ENCODE measurements at places on chromosomes 6 and 20.

GRCh38 chr20:2729251-2729713, 36.7 kb downstream of the EBF4 start:
- DNase-seq: no peak

- peak; percentile 41 for DNase-seq
These were observed 2.9 kb upstream of the HIVEP2 start for GRCh38 chr6:142947714-142948480.

- DNase-seq: no peak
These were observed 6.1 kb downstream of the EZR start for GRCh38 chr6:158813032-158813431.

- no peak for DNase-seq
These were observed 509.5 kb upstream of the ID4 start for GRCh38 chr6:19327661-19328060.

- DNase-seq: no peak
These were observed 27.8 kb downstream of the PRPH2 start for GRCh38 chr6:42694586-42694985.

- peak; percentile 32 for DNase-seq
These were observed 381.9 kb upstream of the ARID1B start for GRCh38 chr6:156395276-156395675.

DNA sequence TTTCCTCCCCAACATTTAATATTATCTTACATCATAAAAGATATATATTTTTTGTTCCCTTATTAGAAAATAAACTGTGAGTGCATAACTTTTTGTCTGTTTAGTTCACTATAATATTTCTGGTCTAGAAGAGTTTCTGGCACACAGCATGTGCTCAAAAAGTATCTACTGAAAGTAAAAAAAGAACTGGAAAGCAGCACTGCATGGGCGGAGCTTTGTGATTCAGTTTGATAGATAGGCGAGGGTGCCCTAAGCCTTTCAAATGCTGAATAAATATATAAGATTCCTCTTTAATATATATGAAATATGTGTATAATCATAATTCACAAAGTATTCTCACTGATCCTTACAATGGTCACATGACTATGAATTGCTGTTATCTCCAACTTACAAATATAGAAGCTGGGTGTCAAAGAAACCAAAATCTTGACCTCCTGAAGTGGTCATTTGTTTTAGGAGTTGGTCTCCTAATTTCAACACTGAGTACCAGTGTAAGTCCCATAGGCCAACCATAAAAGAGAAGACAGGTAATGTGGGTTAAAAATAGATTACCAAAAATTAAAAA, 50.8 kb downstream of the OR2B2 start:
- no peak for DNase-seq

- DNase-seq: no peak
These were observed 10.9 kb upstream of the SLC22A3 start for GRCh38 chr6:160337301-160337700.

GRCh38 chr6:163725008-163725941, 310.8 kb downstream of the QKI start:
- no peak for DNase-seq

DNA sequence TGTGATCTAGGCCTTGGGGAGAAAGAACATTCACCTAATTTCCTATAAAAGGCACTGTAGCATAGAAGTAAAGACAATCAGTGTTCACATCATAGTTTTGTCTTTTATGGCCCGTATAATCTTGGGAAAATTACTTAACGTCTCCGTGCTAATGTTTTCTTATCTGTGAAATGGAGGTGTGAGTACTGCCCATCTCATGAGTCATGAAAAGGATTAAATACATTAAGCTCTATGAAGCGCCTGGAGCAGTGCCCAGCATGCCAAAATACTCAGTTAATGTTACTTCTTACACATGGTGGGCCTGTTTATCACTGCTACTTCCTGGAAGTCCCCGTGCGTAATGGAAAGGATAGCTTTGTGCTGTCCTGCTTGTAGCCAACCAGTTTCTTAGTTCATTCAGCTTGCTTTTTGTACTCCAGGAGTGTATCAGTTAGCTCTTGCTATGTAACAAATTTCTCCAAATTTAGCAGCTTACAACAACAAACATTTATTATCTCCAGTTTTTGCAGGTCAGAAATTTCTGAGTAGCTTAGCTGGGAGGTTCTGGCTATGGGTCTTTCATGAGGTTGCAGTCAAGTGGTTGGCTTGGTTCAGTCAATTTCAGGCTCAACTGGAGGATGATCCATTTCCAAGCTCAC, 103.6 kb upstream of the BMP2 start:
- DNase-seq: no peak

DNA sequence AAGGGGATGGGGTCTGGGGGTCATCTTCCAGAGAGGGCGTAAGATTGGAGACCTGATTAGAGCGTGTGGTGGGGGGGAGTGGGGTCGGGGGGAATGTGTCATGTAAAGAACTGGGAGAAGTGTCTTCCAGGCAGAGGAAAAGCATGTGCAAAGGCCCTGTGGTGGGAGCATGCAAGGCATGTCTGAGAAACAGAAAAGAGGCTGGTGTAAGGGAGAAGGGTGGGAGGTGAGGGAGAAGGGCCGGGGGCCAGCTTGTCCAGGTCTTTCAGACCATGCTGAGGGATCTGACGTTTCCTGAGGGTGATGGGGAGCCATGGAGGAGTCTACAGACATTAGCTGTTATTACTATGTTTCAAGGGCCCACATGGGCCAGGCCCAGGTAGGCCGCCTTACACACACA, 30.4 kb upstream of the FKBP1A start:
- DNase-seq: no peak

DNA sequence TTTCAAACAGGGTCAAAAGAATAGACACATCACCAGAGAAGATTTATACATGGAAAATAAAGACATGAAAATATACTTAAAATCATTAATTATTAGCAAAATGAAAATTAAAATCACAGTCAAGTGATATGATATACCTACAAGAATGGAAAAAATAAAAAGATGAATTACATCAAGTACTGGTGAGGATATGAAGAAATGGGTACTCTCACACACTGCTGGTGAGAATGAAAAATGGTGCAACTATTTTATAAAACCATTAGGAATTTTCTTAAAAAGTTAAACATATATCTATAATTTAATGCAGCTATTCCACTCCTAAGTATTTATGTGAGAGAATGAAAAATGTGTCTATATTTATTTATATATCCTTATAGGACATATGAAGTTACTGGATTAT, 136.3 kb upstream of the GRIK2 start:
- no peak for DNase-seq

- DNase-seq: no peak
These were observed 232.2 kb downstream of the ERMARD start for GRCh38 chr6:169983651-169984050.

DNA sequence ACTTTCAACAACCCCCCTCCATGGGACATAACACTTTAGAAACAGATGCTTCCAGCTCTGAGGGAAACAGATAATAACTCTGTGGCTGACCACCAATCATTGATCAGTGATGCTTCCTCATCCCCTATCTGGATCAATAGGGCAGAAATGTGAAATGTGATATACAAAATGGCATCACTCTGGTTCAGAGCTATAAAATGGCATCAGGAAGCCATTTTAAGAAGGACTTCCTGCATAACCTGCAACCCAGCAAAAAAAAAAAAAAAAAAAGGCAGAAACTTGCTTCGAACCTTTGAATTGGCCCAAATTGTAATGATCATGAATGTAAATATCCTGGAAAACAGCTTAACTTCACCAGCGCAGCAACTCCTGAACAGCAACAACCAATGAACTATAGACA, 48.0 kb upstream of the RNGTT start:
- no peak for DNase-seq

- DNase-seq: no peak
These were observed 347.8 kb upstream of the HS3ST5 start for GRCh38 chr6:114690625-114691024.

DNA sequence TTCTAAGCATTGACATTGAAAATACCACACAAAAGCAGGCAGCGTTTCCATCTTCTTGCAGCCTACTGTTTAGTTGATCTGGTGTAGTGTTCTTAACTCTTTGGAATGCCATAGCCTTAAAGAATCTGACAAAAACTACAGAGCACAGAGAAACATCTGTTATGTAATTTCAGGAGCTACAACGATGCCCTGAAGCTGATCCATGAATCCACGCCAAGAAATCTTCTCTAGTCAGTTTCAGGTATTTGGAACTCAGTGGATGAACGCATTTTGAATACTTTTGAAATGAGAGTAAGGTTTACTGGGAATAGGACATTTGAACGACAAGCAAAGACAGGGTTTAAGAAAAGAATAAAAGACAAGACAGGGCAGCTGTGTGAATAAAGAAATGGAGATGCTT, 17.8 kb downstream of the ALDH8A1 start:
- DNase-seq: no peak

GRCh38 chr20:53677447-53678314, 84.0 kb upstream of the ZNF217 start:
- DNase-seq: peak; percentile 32

DNA sequence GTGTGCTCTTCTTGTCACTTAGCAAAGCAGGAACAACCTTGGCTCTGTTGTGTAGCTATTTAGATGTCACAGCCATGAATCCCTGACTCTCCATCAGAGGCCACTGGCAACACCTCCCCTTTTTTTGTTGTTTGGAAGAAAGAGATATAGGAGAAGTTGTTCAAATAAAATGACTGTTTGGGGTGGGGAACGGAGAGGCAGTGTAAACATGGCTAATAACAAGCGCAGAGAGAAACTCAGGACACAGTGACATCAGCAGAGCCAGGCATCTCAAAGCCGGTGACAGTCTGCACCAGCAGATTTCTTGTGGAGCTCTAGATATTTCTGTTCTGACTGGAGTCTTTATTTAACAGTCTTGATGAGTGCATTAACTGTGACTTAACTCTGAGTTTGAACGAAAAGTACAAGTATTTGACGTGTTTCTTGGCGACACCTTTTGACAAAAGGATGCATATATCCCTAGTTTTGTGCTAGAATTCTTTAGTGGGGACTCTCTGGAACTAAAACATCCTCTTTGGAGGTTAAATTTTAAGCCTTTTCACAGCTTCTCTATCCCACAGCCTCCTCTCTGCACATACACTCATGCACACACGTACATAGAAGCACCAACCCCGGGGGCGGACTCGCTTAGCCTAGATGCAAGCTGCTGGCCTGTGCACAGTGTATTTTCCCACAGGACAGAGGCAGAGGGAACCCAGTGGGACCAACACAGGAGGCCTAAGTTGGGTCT, 53.8 kb downstream of the ADAT2 start:
- DNase-seq: no peak

- DNase-seq: no peak
These were observed 24.2 kb downstream of the NAPB start for GRCh38 chr20:23396950-23397627.

DNA sequence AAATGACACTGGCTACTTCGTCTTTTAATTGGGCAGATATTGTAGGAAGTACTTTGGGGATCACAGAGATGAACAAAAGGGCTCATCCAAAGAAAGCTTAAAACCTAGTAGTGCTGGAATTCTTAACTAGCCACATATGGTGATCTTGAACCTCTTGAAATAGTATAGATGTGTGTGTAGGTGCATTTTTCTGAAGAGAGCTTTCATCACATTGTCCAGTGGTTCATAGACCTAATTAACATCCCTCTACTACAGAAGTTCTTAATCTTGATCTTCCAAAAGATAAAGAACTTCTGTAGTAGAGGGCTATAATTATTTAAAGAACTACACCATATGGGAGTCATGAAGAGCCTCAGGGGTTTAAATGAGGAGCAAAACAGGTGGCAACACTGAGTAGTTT, 2.3 kb upstream of the PRIM2 start:
- DNase-seq: no peak

DNA sequence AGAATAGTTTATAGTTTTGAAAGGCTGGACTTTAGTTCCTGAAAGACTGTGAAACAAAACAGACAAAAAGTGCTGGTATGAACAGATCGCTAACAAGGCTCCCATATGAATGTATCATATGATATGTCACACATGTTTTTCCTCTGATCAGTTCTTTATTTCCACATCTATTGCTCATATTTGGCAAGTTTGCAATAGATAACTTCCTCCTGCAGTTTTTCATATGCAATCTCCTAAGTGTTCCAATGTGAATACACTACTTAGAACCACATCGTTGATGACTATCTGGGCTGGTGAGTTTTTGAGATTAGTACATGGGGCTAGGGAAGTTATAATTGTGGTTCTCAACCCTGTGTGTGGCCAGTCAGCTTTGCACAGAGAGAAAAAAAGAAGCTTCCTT, 23.1 kb downstream of the CRYBG1 start:
- DNase-seq: no peak

DNA sequence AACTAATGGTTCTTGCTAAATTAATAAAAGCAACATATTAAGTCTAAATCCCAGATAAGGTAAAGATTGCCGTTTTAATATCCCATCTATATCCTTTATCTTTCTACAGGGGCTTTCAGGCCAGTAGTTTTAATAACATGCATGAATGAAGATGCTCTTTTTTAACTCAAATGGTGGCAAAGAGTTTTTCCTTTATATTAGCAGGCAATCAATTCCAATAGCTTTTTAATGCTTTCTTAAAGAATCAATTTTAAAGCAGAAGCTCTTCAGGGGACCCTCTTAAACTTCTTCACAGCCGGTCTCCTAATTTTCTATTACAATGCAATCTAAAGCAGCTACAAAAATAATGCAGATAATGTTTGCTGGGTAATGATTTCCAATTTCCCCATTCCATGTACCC, 107.8 kb upstream of the HS3ST5 start:
- DNase-seq: no peak

GRCh38 chr6:131368198-131368911, 204.7 kb upstream of the ARG1 start:
- DNase-seq: no peak

GRCh38 chr6:105573556-105573955, 170.7 kb upstream of the PREP start:
- no peak for DNase-seq

DNA sequence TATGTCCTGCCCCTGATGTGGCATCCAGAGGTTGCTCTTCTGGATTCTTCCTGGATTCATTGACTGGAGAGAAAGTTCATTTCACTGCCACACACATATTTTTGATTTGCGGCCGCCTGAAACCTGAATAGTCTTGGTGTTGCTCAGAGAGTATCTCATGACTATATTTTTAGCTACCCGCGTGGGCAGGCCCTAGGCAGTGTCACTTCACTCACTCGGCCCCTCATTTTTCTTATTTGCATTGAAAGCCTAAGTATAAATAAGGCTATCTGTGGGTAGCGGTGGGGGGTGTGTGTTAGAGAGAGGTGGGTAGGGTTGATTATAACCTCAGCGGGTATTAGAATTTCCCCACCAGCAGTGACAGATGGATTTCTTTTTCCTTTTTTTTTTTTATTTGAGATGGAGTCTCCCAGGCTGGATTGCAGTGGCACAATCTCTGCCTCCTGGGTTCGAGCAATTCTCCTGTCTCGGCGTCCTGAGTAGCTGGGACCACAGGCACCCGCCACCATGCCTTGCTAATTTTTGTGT, 113.5 kb downstream of the JARID2 start:
- peak; percentile 18 for DNase-seq

All from activated T-cell treated with anti-CD3 and anti-CD28 coated beads, Interleukin-2, amount 50 U/mL, for 72 hours (primary cell).